ENCODE measurements at places on chromosomes 5 and 9.
A peak's percentile ranks its signal among the peaks of the same experiment; 100 is the strongest.

GRCh38 chr5:157857816-157858526, 974 bp downstream of the CLINT1 start:
- DNase-seq, result peak; percentile 70

GRCh38 chr5:177429248-177430040, 3.0 kb downstream of the GRK6 start:
- peak; percentile 94 for DNase-seq

- DNase-seq, result no peak
Measured at GRCh38 chr9:127876764-127877562, 512 bp downstream of the AK1 start.

DNA sequence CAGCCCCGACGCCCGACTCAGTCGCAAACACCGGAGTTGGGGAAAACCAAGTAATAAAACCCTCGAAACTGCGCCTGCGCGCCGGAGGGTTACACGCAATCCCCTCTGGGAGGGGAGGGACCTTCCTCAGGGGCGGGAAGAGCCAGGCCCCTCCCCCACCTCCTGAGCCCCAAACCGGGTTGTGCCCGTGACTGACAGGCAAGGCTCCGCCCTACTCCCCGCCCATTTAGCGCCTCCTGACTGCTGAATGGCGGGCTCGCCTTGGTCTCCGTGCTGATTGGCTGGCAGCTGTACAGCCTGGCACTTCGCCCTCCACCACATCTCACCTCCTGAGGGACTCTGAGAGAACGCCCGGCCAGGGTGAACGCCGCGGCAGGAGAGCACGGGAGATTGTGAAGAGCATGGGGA, at the start of gene PRDM9:
Gene PRDM9, plus strand, starts transcription at position 332 of the 408 bp plus-strand sequence. CDS start 1,425 bp downstream, outside the sequence.
- no peak for DNase-seq

GRCh38 chr9:93071464-93071863, 13.0 kb downstream of the SUSD3 start:
- DNase-seq, result no peak

DNA sequence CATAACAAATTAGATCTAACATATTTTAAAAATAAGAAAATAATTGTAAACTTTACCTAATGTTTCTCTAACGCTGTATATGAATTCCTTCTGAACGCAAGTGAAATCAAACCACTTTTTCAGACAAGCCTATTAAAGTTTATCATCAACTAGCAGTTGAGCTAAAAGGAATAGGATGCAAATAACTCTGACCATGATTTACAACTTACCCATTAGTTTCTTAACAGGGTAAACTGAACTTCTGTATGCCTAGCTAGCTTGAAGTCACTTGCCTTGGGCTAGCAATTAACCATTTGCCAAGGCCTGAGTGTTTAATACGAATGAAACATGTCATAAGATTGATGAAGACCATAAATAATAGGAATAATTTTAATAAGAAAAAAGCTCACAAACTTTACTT, 762.7 kb upstream of the ARRDC3 start:
- DNase-seq, result no peak

- no peak for DNase-seq
Measured at GRCh38 chr9:72564479-72565281, 43.3 kb downstream of the TMC1 start.

DNA sequence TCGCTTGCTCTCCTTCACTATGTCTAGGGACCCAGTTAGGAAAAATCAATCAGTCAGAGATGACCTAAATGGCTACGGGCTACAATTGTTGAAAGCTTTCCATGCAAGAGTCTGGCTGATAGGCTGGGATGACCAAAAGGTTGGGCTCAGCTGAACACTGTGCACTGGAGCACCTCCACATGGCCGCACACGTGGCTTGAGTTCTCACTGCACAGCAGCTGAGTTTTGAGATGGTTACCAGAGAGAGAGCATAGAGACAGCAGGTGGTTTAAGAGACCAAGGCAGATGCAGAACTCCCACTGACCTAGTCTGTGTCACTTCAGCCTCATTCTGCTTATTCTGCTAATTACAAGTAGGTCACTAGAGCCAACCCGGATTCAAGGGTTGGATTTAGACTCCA, 2354.8 kb upstream of the C9orf72 start:
- no peak for DNase-seq

- DNase-seq, result no peak
Measured at GRCh38 chr9:135810806-135811575, 96.4 kb downstream of the CAMSAP1 start.

- DNase-seq, result no peak
Measured at GRCh38 chr5:79062436-79062835, 7.0 kb downstream of the DMGDH start.

- DNase-seq, result no peak
Measured at GRCh38 chr5:1318659-1319251, 23.9 kb upstream of the TERT start.

GRCh38 chr9:25726871-25727410, 48.7 kb upstream of the TUSC1 start:
- no peak for DNase-seq

GRCh38 chr5:76927961-76928360, 24.9 kb upstream of the CRHBP start:
- no peak for DNase-seq

GRCh38 chr9:34607331-34607730, 4.6 kb downstream of the RPP25L start:
- DNase-seq, result no peak

DNA sequence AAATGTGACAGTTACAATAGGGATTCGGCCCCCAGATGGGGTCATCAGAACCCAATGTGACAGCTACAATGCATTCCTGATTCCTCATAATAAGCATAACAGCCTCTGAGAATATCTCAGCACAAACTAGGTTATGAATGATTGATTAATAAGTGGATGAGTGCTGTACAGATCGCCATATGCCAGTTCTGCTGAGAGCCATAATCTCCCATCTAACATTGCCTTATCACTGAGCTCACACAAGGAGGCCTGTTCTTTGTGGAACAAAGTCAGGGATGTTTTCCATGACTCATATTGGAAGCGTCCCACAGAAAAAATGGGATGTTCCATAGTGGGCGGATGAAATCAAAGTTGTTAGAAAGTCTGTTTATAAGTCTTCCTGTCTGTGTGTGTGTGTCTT, 89.6 kb downstream of the KIF4B start:
- DNase-seq, result no peak

DNA sequence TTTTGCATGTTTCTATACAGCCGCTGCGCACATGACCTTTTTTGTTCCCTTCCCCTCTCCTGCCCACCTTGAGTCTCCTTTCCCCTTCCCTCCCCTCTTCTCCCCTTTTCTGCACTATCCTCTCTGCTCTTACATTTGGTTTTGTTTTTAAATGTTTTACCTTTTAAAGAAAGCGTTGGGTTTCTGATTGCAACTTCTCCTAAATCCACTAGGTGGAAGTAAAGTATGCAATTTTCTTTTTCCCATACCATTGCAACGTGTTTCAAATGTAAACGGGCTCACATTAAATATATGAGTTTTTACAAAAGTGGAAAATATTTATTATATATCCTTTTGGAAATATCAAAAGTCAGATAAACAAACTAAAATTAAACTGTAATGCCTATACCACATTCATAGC, 500.9 kb downstream of the DIRAS2 start:
- no peak for DNase-seq

GRCh38 chr5:142670804-142671203, 15.1 kb downstream of the FGF1 start:
- DNase-seq, result no peak

- DNase-seq, result no peak
Measured at GRCh38 chr9:8536845-8537244, 737.3 kb upstream of the DMAC1 start.

- DNase-seq, result no peak
Measured at GRCh38 chr5:4255441-4255840, 659.8 kb downstream of the IRX1 start.

DNA sequence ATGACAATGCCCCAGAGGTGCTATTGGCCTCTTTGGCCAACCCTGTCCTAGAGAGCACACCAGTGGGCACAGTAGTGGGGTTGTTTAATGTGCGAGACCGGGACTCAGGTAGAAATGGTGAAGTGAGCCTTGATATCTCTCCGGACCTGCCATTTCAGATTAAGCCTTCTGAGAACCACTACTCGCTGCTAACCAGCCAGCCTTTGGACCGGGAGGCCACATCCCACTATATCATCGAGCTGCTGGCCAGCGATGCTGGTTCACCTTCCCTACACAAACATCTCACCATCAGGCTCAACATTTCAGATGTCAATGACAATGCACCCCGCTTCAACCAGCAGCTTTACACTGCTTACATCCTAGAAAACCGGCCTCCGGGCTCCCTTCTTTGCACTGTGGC, 1.4 kb downstream of the PCDHGC5 start:
- DNase-seq, result no peak

Measured in activated CD4-positive, alpha-beta T cell treated with anti-CD3 and anti-CD28 coated beads, Interleukin-2, amount 50 U/mL, for 16 hours (primary cell).